NCI-H460 (cell line): ENCODE measurements at places on chromosomes 2 and 18.
A peak's percentile ranks its signal among the peaks of the same experiment; 100 is the strongest.

GRCh38 chr18:31750273-31750672 is 10.4 kb downstream of the SLC25A52 start:
- no peak for DNase-seq

DNA sequence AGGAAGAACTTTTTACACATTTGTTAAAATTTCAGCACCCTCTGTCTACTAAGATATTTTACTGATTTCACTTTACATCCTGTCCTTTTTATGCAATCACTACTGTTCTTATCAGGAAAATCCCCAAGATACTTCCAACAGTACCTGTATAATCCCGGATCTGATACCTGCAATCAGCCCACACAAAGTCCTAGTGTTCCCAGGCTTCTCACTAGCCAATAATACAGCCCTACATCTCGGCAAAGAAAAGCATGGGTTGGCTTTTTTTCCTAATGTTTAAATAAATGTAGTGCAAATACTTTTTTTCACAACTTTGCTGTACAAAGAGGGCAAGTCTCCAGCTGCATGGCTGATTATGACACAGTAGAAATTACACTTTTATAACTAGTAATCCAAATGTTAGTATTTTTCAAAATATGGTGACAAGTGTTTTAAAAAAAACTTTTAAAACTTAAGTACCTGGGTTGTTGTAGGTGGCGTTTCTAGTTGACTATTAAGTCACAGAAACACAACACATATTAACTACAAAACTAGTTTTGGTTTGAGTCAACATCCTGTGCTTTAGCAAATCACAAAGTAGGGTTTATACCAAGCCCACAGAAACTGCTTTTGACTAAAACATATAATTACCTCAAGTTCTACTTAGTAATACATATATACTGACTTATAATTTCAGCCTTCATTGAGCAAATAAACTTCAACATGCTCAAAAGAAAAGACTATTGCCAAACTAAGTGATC is 19.5 kb downstream of the CNOT11 start:
- DNase-seq, result no peak

DNA sequence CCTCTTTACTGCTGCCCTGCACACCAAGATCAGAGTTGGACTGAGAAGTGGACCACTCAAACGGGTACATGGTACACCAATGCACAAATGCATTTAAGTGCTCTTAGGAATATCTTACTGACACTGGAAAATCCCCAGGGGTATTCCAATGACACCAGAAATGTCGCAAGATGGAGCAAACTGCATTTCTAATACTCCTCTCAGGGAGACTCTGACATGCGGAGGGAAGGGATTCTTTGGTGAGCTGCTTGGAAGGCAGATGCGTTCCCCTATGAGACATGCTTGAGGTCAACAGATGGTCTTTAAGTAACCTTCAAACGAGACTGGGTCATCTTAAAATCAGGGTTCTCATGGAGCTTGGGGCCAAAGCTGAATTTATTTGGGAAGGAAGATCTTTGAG is 521.8 kb upstream of the TCF4 start:
- no peak for DNase-seq

- no peak for DNase-seq
These were observed 222.0 kb downstream of the KLHL29 start for GRCh38 chr2:23606968-23607367.

- DNase-seq, result no peak
These were observed 255.8 kb downstream of the ERBB4 start for GRCh38 chr2:212282671-212283261.

DNA sequence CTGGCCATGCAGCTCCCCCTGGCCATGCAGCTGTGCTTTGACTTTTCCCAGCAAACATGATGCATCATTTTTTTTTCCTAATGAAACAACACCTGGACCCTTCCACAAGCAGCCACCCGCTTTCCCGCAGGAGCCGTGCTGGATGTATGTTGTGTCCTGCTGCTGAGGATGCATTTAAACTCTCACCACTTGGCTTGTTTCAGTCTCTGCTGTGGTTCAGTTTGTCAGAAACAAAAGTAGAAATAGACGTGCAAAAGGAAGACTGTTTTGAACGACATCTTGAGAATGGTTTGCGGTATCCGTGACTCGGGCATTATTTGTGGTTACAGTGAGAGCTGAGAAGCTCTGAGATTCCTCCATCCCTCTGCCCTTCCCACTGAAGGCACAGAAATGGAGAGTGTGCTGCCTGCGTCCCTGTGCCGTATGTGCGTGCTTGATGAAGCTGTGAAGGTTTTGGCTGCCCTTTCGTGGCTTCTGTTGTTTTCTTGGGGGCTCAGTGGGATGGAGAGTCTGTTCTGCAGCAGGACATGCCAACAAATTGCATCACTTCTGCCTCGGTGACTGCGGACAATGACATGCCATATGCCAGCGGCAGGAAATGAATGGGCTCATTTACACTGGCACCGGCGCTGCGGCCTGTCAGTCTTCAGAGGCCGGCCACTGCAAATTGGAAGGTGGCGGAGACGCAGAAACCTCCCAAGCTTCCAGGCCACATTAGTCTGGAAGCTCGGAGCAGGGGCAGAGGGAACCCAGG is 417.7 kb upstream of the SALL3 start:
- no peak for DNase-seq

- no peak for DNase-seq
These were observed 77.5 kb upstream of the PROKR1 start for GRCh38 chr2:68565858-68566257.

- DNase-seq, result peak; percentile 95
These were observed 61.5 kb downstream of the VRK2 start for GRCh38 chr2:58107803-58108710.

GRCh38 chr2:135803278-135803677 is 33.7 kb downstream of the LCT start:
- no peak for DNase-seq

DNA sequence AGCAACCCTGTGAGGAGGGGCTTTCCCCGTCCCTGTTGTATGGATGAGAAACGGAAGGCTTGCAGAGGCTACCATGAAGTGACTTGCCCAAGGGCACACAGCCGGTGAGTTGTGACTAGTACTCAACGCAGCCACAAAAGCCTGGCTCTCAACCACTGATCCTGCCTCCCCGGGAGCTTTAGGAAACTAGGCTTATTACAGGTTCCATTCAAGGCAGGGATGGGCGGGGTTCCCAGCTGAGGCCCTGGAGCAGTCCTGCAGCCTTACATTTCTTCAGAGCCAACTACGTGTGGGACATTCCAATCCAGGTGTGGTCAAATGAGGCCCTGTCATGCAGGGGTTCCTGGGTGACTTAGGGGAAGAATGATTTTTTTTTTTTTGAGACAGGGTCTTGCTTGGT is 59.6 kb downstream of the MEX3C start:
- DNase-seq, result no peak

GRCh38 chr2:188647430-188648070 is 326.6 kb upstream of the COL3A1 start:
- DNase-seq, result no peak

- DNase-seq, result no peak
These were observed 80.0 kb upstream of the FAM136A start for GRCh38 chr2:70381821-70382220.

DNA sequence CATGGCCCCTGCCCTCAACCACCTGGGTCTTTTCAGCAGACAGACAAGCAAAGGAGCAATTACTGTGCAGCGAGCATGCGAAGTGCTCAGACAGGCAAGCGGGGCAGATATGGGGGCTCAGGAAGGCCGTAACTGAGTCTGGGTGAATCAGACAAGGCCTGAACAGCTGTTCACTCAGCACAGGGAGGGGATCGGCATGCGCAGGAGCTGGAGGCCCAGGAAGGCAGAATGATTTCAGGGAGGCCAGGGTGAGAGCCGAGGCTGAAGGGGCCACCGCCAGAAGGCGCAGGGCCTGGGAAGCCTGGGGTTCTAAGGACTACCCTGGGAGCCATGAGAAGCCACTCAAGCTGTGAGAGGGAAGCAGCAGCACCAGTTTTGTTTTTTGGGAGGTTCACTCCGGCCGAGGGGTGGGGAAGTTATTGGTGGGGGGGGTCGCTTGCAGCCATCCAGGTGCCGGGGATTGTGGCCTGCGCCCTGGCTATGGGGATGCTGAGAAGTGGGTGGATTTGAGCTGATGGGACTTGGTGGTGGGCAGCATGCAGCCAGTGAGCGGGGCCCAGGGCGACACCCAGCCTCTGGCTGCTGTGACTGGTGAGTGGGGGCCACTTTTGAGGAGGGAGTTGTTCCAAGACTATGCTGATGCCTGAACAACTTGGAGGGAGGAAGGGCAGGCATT is 132.2 kb downstream of the TSN start:
- DNase-seq, result no peak

- DNase-seq, result no peak
These were observed 5.5 kb upstream of the SLC8A1 start for GRCh38 chr2:40457366-40457765.

- no peak for DNase-seq
These were observed 1563.1 kb downstream of the LRP1B start for GRCh38 chr2:140567734-140568133.

DNA sequence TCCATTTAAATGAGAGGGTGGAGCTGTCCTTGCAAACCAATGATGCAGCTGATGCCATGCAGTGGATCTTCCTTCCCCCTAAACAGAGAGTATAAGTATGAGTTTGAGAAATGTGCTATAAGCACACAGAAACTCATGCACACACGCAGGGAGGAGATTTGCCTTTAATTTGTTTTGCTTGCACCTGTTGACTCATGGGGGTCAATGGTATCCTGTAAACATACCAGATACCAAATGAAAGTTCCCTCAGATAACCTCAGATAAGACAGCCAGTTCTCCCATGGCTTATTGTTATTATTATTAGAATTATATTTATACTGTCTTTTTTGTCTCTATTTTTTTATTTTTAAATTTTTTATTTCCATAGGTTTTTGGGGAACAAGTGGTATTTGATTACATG is 29.5 kb upstream of the GPR39 start:
- DNase-seq, result no peak

GRCh38 chr2:66303471-66303870 is 131.5 kb upstream of the MEIS1 start:
- no peak for DNase-seq

GRCh38 chr2:53701221-53701620 is 66.4 kb upstream of the CHAC2 start:
- no peak for DNase-seq

GRCh38 chr18:45688833-45689232 is 35.1 kb upstream of the SLC14A1 start:
- DNase-seq, result no peak

DNA sequence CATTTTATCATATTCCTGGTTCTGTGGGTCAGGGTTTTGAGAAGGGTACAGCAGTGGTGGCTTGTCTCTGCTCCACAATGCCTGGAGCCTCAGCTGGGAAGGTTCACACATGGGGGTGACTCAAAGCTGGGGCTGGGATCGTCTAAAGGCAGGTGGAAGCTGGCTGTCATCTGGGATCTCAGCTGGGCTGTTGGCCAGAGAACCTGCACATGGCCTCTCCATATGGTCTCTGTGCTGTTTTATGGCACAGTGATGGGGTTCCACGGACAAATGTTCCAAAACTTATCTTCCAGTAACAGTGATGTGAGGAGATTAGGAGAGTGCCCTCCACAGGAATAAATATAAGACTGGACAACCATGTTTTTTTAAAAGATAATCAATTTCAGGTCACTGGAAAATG is 191.4 kb downstream of the SS18 start:
- DNase-seq, result no peak

GRCh38 chr2:97645112-97645694 is 659 bp upstream of the COX5B start:
- DNase-seq, result no peak

- no peak for DNase-seq
These were observed 260.1 kb downstream of the GLI2 start for GRCh38 chr2:120995656-120996190.

DNA sequence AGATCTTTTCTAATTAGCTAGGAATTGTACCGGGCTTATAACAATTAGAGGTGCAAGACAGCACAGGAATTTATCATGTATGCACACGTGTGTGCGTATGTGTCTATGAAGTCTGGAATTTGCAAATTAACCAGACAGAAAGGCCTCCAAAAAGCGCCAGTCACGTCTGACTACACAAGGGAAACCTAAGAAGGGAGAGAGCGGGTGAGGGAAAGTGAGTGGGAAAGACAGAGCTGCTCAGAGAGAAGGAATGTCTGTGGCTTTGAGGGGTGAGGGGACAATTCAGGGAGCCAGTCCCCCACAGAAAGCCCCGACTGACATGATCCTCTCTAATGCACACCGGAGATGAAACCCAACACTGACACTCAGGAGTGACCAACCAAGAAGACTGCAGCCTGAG is 197.7 kb upstream of the SH3BP4 start:
- DNase-seq, result no peak

DNA sequence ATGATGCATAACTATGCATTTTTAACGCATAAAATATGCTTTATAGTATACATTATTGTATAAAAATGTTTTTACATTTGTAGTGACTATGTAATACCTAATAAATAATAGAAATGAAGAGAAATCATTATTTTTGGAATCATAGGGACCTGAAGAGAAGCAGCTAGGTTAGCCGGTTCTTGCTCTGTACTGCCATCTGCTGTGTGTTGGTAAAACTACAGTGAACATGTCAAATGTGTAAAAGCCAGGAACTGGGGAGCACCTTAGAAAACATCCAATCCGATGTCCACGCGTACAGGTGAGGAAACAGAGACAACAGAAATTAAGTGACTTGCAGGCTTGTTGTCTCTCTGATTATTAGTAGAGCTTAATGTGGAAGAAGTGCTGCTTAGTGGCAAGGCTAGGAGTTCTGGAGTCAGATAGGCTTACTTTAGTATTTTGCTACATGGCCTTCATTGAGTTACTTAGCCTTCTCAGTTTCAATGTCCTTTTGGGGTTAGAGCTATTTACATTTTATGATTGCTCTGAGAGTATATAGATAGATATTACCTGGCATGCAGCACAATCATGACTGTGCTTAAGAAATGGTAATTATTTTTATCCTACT is 386.5 kb downstream of the DLGAP1 start:
- peak; percentile 50 for DNase-seq

GRCh38 chr2:131125195-131125757 is 20.1 kb downstream of the PLEKHB2 start:
- DNase-seq, result no peak

GRCh38 chr2:98805412-98806171 is 74.7 kb upstream of the MGAT4A start:
- no peak for DNase-seq
